ENCODE measurements at places on chromosomes 13 and 19.
A peak's percentile ranks its signal among the peaks of the same experiment; 100 is the strongest.

- DNase-seq, result no peak
Observed at GRCh38 chr19:17753976-17754375, 2.7 kb downstream of the FCHO1 start.

DNA sequence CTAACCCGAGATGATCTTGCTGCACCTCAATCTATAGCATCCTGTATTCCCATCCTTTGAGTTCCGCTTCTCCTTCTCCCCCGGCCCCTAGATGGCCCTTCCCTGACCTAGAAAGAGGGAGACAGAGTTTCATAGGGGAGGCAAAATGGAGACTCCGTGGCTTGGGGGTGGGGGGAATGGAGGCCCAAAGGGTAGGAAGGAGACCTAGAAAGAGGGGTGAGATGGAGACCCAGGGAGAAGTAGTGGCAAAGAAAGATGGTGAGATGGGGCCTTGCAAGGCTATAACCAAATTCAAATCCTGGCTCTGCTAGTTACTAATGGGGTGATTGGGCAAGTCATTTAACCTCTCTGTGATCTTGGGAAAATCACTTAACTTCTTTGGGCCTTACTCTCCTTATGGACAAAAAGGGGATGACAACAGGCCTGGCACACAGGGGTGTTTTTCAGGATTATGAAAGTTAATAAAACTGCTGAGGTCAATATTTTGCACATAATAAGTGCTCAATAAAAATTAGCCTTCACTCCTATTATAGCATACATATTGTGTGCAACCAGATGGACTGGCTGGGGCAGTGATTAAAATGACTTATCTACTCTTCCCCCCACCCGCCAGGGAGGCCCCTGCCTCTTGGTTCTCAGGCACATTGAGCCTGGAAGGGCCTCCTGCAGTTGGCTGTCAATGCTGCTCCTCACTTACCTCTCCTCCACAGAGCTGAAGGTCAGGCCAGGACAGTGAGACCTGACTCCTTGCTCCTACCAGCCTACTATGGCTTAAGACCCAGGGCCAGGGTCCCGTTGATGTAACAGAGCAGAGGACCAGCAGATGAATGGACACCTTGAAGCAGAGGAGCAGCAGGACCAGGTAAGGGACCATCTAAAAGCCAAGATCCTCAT, 633 bp downstream of the SPHK2 start:
- DNase-seq, result no peak

DNA sequence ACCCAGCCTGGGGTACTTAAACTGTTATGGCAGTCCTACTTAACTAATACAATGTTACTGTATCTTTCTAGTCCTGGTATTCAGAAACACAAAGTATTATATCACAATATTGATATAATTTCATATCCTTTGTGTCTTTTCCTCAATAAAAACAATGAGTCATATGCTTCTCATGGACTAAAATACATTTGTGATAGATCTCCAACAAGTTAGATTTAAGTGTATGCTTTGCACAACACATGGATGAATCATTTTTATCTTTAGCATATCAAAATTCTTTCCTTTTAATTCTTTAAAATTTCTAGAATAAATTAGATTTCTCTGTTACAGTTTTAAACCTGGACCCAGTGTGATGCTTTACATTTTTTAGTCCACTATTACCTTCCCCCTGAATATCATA, 1357.8 kb upstream of the ATXN8OS start:
- no peak for DNase-seq

GRCh38 chr19:5690955-5691821, 1.1 kb downstream of the RPL36 start:
- peak; percentile 76 for DNase-seq

All from activated CD4-positive, alpha-beta T cell treated with anti-CD3 and anti-CD28 coated beads for 48 hours (primary cell).